ENCODE measurements at places on chromosomes 2 and 18.

- DNase-seq: no peak
Measured at GRCh38 chr18:72867746-72868584, at the start of gene NETO1. Gene NETO1 (minus strand): TSS chr18:72867987. CDS start chr18:72867291, 696 bp downstream.

GRCh38 chr18:11736656-11737055 lies 47.6 kb downstream of the GNAL start:
- DNase-seq: peak; percentile 63

DNA sequence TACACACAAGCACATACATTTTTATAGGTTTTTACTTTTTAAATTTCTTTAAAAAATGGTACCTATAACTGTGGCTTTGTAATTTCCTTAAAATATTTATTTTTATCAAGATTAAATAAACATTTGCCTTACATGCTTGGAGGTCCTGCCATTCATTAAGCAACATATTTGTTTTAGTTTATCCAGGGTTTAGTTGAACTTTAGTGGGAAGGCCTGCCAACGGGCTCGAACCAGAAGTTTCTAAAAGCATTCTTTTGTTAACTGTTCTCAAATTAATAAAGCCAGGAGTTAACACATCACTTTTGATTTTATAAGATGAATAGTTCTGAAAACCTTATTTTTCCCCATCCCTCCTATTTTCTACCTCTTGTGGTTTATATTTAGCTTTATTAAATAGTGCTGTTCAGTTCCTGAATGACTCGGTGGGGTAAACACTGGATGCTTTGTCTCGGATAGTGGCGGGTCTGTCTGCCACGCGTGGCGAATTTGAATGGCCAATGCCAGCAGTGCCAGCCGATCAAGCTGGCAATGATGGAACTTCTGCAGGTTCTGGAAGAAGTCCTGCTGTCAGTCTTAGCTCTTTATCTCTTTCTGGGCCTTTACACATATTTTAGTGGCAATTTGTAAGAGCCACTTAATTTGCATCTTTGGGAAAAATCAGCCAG lies 32.2 kb downstream of the SH3YL1 start:
- DNase-seq: no peak

DNA sequence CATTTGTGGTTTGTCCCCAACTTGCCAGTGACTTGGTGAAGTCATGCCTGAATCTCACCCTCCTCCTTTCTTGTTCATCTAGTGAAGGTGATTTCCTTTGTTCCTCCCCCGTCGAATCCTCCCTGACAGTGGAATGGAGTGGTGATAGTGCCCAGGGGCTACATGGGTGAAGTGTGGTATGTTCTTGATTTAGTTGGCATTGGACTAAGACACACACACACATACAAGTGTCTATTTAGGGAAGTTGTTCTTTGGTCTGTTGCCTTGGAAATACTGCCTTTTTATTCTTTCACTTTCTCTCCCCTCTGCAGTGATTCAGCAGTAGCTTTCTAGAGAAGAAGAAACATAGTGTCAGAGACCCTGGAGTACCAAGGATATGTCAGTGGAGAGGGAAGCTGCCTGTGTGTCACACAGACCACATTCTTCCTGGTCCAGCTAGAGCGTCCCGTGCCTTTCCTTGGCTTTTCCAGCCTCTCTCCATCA lies 10.9 kb downstream of the INPP4A start:
- DNase-seq: no peak

DNA sequence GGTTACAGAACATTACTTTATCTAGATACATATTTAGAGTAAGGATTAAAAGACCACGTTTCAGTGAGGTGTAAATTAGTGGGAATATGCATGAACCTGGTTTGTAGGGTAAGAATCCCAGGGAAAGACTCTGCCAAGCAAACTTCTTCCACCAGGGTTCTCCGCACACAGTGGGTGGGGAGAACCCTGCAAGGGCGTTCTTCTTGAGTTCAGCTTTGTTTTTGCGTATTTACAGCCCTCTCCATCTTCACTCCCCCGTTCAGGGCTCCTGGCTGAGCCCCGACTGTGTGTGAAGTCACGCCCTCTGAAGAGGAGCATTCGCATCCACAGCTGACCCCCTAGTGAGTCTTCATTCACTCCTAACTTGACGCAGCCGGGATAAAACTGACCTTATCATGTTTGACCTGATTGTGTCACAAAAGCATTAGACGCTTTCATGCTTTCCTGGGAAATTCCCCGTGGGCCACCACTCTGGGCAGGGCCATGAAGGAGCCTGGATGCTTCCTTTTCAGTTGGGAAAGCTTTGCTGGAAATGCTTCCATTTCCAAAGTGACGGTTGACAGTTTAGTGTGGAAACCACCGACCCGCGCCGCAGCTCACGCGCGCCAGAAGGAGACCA lies 1.0 kb downstream of the ALKAL2 start:
- no peak for DNase-seq

GRCh38 chr18:26711756-26712155 lies 153.8 kb downstream of the AQP4 start:
- no peak for DNase-seq

DNA sequence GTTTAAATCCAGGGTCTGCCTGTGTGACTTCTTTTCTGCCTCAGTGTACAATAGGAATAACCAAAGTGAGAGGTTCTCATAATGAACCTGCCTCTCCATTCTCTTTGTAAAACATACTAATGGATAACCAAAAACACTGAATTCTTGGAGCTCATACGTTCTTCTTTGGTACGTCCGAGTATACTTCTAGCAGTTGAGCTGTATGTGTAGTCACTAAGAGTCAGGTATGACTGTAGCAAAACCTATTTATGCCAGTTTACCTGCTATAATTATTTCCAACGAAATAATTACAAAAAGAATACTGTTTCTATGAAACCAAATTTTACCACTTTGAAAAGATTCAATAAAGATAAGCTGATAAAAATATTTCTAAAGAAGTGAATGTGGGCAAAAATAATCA lies 109.2 kb downstream of the IKZF2 start:
- DNase-seq: no peak

- no peak for DNase-seq
Measured at GRCh38 chr18:2070631-2071030, 500.7 kb downstream of the METTL4 start.

DNA sequence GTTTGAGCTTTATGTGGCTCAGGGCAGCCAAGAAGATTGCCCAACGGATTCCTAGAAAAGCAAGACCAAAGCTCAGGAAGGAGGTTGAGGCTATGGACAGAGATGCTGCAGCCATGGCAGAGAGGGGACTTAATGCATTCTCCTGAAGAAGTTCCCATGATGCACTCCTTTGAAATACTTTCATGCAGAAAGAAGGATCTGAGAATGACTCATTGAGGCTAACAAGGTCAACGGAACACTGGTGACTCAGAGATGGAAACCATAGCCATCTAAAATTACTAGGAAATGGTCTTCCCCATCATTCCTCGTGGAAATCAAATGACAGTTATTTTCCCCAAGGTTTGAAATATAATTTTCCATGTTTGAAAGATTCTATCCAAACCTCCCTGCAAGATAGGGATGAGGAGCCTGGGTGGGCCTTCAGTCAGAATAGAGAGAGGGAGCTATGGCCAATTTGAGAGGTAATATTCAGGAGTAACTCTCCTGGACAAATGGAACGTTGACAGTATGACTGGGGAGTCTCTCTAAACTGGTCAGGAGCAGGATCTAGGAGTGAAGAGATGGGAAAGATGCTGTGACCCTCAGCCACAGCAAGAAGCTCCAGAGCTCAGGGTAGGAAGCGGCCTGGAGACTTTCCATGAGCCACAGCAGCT lies 63.0 kb downstream of the REEP1 start:
- DNase-seq: peak; percentile 38

- no peak for DNase-seq
Measured at GRCh38 chr2:69628325-69629021, 15.1 kb downstream of the AAK1 start.

GRCh38 chr2:48617618-48618017 lies at the start of gene GTF2A1L:
Gene GTF2A1L (plus strand): TSS chr2:48617856. CDS start chr2:48617875, 19 bp downstream.
- no peak for DNase-seq

DNA sequence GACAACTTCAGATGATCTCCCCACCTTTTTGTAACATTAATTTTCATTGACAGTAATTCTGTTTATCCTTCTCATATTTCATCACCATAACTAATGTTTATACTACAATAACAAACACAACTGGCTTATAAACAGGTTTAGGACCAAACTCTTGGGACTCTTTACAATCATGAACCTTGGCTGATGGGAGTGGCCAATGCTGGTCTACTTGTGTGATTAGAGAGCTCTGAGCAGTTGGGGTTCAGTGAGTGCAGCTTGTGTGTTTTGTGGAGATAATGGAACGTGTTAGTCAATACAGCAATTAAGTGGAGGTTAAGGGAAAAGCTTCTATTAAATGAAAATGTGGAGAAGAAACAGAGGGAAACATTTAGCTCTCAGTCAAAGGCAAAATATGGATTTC lies 207.1 kb downstream of the SPAG16 start:
- DNase-seq: no peak

DNA sequence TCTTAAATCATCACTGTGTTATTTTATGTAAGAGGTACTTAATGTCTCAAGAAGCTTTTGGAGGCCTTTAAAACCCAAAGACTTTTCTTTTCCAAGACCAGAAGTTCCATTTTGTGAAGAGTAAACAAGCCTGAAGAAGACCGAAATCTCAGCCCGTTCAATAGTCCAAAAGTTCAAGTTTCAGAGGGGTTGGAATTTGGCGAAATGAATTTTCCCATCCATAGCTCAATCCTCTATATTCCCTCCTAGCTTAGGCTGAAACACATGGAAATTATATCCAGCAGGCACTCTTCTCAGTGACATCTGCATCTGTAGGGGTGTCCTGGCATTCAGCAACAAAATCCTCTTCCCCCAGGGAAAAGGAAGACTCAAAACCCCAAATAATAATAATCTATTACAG lies 344.6 kb downstream of the ARHGAP15 start:
- DNase-seq: no peak

DNA sequence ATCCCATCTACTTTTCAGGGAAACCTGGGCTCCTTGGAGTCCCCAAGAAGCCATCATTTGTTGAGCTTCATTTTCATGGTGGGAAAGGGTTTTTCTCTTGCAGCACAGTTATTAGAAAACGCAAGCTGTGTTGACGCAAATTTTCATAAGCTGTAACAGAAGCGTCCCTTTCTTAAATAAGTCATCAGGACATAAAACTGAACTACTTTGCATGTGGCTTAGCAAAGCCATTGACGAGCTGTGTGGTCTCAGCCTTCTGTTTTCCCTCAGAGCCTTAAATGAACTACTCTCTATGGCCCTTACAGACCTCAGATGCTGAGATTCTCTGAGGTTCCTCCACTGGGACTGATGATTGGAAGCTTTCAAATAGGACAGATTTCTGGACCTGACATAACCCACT lies 85.1 kb downstream of the ARL4C start:
- DNase-seq: no peak

- DNase-seq: no peak
Measured at GRCh38 chr2:236054125-236054524, 114.1 kb downstream of the GBX2 start.

GRCh38 chr2:191636586-191636985 lies 41.4 kb upstream of the NABP1 start:
- no peak for DNase-seq

- no peak for DNase-seq
Measured at GRCh38 chr2:15427987-15428386, 133.1 kb downstream of the NBAS start.

DNA sequence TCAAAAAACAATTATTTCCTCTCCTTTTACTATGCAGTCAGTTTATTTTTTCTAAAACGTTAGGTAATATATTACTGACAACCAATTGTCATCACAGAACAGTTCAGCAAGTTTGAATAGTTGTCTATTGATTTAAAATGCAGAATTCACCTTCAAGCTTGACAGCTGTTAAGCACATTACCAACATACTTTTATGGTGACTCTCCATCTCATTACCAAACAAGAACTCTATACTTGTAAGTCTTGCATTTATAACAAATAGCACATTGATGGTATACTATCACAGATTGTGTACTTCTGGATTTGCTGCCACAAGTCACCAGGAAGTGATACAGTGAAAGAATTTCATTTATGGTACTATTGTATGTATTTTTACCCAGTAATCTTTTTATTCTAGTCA lies 99.4 kb upstream of the PPP1CB start:
- DNase-seq: peak; percentile 64

DNA sequence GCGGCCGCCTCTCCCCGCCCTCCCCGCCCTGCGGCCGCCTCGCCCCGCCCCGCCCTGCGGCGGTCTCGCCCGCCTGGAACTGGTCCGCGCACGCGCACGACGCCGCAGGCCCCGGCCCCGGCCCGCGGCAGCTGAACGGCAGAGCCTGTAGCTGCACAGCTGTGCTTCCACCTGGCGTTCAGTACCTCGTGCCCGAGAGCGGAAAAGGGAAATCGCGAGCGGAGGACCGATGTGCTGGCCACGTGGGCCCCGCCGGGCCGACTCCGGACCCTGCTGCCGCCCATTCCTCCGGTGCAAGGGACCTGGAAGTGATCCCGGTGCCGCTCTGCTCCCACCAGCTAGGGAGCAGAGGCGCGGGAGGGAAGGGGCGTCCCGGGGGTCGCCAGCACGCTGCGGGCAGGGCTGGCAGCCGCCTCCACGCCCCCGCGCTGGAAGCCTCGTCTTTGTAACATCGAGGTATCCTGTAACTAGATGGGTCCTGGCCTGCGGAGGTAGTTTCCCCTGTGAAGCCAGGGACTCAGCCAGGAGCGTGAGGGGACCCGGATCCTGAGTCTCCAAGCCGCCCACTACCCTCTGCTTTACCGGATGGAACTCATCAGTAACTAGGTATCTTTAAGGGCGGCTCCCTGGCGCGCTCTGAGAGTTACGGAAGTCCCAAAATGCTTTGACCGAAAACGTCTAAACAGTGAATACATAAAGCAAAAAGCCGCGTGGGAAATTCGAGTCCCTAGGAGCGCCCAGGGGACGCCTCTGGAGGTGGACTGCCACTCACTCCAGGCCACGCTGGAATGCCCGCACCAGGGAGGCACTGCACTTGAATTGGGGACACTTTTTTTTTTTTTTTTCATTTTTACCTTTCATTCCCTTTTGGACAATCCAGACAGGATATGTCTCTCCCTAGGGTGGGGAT lies 704 bp upstream of the ODC1 start:
- DNase-seq: peak; percentile 86

- peak; percentile 70 for DNase-seq
Measured at GRCh38 chr2:168166902-168167510, 80.4 kb downstream of the STK39 start.

GRCh38 chr2:13351068-13351467 lies 634.3 kb downstream of the TRIB2 start:
- DNase-seq: no peak

DNA sequence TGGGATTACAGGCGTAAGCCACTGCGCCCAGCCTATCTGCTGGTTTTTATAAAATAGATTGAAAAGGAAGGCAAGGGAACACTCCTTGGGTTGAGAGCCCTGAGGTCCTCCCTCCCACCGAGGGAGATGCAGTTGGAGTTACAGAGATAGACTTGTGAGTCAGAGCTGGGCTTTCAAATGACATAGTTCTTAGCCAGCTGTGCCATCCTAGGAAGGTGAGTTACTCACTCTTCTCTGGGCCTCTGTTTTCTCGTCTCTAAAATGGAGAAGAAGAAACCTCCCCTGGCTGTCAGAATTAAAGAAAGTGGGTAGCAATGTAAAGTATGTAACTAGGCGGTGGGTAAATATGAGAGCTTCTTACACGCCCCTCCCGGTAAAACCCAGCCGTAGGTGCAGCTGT lies 2.4 kb downstream of the LRRFIP1 start:
- DNase-seq: peak; percentile 54

- no peak for DNase-seq
Measured at GRCh38 chr2:41668529-41668928, 379.3 kb upstream of the PKDCC start.

Measured in epithelial cell of esophagus (primary cell).